ENCODE measurements at places on chromosomes 3 and 15.

DNA sequence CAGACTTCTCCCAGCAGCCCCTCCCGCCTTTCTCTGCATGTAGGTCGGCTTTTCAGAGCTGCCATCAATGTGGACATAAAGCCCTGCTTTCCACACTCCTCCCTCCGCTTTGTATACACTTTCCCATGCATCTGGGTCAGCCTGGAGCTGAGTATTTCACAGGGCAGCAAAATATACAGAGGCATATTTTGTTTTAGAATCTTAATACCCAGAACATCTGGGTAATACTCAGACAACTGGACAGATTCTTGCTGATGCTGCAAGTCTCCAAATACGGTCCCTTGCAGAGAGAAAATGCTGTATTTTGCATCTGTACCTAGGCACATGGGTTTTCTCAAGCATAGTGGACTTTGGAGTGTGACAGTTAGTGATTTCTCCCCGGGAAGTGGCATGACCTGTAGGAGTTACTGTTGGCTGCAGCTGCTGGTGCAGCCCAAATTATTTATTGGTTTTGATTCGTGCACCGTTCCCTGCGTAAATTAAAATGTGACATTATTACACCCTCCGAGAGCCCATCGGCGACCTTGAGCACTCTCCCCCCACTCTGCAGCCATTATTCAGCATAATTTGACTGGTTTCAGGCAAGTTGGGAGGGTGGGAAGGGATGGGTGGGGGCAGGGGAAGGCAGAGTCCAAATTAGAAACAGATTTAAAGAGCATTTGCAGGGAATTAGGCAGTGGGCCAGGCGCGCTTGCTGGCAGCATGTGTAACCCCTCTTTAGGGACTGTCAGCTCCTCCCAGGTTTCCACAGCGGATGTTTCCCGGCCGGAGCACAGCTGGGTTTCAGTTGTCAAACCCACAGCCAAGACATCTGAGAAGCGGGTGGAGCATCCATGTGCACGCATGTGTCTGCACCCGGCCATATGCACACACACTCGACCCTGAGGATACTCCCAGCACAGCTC lies 100.8 kb downstream of the CPN2 start:
- no peak for DNase-seq

DNA sequence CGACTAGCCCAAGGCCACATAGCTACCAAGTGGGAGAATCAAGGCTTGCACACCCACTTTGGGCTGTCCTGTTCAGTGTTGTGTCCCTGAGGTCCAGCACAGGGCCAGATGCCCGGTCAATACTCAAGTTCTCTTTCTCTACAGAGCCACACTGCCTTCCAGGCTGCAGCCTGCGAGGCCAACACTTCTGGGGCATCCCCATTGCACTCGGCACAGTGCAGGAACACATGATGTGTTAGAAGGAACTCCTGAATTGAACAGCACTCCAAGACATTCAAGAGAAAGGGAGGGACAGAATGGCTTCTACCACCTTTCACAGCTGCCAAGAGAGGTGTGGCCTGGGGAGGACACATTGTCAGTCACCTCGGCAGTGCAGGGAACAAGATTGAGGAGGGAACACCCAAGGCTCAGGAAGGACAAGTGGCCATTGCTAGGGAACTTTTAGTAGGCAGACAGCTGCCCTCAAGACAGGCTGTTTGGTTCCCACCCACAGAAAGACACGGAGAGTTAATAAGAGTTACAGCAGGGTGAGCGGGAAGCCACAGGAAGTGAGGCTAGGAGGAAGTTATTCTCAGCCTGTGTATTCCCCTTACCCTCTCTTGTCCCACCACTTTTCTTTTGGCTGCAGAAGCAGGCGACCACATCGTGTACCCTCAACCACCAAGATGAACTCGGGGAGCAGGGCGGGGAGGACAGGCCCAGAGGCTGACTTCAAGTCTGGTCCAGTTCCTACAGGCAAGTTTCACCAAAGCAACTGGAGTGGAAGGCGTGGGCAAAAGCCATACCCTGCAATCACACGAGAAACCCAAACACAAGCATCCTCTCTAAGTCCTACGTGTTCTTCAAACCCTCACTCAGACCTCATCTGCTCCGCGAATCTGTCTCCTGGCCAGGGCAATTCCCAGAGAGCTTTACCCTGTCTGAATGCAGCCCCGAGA lies 69.4 kb downstream of the SRGAP3 start:
- DNase-seq, result no peak

GRCh38 chr3:126880901-126881300 lies 102.0 kb upstream of the PLXNA1 start:
- DNase-seq, result no peak

DNA sequence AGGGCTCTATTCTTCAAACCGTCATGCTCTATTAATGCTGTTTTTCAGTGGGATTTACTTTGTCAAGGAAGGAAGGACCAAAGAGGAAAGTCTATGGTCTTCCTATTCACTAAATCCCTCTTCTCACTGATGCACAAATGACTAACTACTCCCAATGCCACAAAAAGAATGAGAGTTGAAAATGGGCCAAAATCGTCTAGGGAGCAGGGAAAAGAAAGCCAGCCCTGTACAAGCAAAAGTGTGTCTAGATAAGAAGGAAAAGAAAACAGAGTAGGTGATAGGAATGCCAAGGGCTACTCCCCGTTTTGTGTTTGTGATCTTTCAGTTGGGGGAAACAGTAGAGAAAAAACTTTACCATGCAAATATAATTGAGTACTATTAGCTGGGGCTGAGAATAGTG lies 97.2 kb upstream of the TMCO5A start:
- DNase-seq, result no peak

DNA sequence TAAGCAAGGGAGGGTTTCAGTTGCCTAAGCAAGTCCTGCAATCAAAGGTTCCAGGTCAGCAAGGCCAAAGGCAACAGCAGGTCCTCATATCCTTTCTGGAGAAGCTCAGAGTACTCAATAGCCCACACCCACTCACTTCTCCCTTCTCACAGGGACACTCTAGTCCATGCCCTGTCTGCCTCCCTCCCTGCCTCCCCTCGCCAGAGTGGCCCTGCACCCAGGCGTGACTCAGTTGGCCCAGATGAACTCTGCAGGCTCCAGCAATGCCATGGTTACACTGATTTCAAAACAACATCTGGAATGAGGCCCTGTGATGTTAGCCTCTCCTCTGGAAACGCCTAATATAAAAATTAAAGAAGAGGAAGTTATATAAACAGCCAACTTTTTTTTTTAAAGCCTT lies 32.9 kb downstream of the IL16 start:
- DNase-seq, result no peak

- DNase-seq, result no peak
Observed at GRCh38 chr3:19885468-19885867, 48.5 kb downstream of the EFHB start.

DNA sequence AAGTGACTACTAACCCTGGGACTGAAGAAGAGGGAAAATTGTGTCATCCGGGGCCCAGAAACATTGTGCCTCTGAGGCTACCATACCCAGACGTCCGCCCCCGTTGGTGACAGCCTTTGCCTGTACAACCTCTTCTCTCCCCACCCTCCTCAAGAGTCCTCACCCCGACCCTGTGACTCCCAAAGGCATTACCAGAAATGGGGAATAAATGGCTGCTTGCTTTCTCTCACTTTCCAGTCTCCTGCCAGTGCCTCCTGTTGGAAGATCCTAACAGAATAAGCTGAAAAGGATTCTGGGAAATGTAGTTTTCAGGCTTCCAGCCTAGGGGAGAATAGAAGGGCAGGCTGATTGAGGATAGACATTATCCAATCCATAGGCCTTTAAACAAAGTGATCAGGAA lies 30.8 kb upstream of the SLC25A36 start:
- no peak for DNase-seq

DNA sequence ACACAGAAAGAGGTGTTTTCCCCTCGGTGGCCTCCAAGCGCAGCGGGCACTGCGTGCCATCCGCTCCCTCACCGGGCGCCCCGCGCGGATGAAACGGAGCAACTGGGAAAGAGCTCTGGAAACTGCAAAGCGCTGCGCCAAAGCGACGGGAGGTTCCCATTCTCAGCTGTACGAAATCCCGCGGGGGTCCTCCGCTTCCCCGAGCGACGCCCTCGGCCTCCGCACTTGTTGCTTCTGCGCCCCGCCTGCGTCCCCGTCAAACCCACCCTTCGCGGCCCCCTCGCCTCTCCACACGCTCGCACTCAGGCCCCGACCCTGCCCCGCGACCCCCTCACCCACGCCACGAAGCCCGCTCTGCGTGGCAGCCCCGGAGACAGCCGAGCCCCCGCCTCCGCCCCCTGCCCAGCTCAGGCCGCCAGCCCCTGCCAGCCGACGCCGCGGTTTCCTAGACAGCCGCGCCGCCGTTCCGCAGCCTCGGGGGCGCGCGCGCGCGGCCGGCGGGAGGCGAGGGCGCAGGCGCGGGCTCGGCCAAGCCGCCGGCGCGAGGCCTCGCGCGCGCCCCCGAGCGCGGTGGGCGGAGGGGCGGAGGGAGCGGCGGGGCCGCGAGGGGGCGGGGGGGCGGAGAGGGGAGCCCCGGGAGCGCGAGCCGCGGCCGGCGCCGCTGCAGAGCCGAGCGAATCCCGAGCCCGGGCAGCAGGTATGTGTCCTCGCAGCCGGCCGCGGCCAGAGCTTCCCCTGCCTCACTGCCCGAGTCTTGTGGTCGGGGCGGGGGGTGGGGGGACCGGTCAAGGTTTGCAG lies at the start of gene TMEM266:
Gene TMEM266 (plus strand): TSS at position 666 of the 798 bp plus-strand sequence. CDS start 74,279 bp downstream, outside the sequence.
- DNase-seq, result peak; percentile 32

GRCh38 chr3:128523591-128523990 lies 30.6 kb upstream of the GATA2 start:
- DNase-seq, result no peak

DNA sequence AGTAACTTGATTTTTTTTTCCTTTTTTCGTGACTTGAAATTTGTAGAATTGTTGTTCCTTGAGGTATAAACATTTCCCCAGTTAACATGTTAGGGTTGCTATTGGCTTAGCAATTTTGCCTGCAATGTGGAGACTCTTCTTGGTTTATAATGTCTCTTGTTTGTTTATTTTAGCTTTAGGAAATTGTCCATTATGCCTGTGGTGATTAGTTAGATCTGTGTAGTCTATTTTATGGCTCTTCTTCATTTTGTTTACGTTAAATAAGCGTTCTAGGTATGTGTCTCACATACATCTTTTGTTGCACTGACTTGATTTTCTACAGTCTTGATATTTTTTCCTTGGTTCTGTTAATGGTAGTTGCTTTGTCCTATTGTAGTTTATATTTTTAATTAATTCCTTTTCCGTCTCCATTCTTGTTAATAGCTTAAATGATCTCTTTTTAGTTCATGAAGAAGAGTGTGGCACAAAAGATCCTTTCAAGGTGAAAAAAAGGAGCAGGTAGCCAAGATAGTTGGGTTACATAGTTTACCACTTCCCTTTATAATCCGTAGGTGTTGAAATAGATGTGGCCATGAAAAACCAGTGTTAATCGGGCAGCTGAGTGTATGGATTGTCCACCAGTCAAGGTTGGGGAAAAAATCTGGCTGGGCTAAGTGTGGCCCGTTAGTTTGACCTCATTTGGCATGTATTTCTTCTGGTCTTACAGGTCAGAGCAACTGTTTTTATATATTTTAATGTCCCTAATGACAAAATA lies 12.1 kb downstream of the IQGAP1 start:
- DNase-seq, result no peak

GRCh38 chr15:98381446-98381845 lies 266.9 kb upstream of the IGF1R start:
- DNase-seq, result no peak

GRCh38 chr3:62039586-62039985 lies 333.8 kb downstream of the FEZF2 start:
- no peak for DNase-seq

DNA sequence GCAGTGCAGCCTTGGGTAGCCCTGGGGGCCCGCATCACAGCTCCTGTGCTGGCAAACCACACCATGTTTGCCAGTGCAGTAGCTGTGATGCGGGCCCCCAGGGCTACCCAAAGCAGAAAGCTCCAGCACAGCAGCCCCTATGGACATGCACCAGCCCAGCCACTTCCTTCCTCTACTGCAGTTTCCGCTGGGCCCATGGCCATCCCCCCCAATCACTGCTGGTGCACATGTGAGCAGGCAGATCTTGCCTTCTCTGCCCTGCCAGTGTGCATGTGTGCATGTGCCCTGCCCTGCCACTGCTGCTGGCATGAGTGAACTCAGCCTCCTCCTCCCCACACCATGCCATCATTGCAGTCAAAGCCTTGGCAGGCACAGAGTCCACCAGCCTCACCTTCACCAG lies 20.1 kb upstream of the MINAR1 start:
- DNase-seq, result no peak

DNA sequence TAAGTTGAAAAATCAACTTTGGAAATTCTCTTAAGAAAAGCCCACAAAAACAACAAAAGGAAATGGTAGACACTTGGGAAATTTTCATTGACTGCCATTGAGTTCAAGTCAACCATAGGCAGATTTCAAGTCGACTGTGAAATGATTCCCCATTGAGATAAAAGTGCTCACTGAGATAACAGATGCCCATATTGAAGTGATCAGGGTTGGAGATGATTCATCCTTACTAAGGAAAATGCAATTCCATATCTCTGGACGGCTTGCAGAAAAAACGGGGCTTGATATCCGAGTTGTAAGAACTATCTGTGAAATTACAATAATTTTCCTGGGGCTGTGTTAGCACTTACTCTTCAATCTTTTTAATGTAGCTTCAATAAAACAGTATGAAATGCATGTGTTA lies 373.1 kb upstream of the THRB start:
- no peak for DNase-seq

DNA sequence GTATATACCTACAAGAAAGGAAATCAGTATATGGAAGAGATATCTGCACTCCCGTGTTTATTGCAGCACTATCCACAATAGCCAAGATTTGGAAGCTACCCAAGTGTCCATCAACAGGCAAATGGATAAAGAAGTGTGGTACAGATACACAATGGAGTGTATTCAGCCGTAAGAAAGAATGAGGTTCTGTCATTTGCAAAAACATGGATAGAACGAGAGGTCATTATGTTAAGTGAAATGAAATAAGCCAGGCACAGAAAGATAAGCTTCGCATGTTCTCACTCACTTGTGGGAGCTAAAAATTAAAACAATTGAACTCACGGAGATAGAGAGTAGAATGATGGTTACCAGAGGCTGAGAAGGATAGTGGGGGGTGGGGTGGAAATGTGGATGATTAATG lies 53.1 kb downstream of the FAM81A start:
- DNase-seq, result no peak

DNA sequence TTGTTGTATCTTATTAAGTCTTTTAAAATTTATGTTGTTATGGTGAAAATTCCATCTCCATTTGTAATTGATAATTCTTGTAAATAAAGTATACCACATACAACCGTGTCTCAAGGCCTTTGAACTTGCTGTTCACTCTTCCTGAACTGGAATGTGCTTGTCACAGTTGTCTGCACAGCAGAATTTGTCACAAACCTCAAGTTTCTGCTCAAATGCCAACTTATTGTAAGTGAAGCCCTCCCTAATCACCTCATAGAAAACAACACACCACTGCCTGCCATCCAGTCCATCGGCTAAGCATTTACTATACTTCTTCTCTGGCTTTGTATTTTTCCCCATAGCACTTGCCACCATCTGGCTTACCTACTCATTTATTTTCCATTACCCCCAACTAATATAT lies 192.3 kb downstream of the THRB start:
- DNase-seq, result no peak

DNA sequence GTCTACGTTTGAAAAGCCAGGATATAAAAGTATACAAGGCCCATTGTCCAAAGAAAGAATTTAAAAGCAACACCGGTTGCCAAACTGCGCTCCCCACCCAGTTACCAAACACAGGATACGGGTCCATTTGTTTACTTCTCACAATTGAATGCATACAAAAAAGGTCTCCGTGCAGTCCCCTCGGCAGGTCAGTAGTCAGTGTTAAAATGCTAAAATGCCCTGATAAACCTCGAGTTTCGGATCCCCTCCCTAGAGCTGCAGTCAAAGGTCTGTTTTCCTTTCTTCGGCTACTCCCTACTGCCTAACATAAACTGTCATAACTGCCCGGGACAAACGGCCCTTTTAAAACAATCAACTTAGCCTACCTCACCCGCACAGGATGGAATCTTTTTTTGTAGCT lies 534.6 kb downstream of the FOXP1 start:
- DNase-seq, result no peak
